GM23248 (cell line): ENCODE measurements at places on chromosomes 5 and 9.

DNA sequence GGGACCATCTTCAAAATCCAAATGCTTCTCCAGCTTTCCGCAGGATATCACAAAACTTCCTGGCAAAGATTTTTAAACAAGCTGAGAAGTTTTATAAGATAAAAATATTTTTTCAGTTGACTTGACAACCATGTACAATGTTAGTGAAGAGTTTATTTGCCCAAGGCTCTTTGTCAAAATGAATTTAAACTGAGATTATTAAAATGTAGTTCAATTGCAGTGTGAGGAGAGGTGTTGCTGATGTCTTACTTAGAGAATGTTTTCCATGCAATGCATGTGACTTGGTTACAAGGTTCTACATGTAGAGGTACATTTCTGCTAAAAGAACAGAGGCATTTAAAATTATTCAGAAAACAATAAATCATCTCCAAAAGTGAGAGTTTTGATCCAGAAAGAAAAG, 131.4 kb upstream of the MINAR2 start:
- no peak for DNase-seq

DNA sequence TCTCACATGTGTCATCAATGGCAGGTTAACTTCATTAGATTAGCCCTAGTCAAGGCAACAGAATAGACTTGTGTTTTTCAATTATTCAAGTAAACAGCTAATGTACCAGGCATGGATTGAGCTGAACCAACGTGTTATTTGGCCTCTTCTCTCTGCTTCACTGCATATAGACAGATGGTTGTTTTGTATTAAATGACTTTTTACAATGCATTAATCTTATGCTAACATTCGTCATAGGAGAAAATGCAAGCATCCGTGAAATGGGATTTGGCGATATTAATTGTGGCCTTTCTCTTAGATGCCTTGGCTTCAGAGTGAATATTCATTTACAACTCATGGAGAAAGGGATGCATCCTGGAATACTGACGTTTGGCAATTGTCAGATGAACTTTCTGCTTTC, 208.0 kb downstream of the KCTD16 start:
- DNase-seq = no peak

DNA sequence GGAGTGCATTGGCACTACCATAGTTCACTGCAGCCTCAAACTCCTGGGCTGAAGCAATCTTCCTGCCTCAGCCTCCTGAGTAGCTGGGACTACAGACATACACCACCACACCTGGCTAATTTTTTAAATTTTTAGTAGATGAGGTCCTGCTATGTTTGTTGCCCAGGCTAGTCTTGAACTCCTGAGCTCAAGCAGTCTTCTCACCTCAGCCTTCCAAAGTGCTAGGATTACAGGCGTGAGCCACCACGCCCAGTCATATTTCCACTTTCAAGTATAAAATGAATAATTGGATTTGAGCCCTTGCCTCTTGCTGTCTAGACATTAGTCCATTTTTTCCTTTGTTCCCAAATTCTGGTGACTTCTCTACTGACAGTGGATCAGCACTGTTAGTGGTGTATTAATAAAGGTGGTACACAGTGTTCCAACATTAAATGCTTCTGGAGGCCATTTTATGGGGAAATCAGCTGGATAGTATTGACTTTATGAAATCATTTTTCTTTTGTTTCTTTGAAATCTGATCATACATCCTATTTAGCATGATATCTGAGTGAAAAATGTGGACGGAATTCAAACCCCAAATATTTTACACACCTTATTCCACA, 15.9 kb downstream of the ATP6V0E1 start:
- no peak for DNase-seq

GRCh38 chr9:84922051-84922450, 252.5 kb downstream of the NTRK2 start:
- no peak for DNase-seq

GRCh38 chr5:133610489-133611356, 1.6 kb downstream of the FSTL4 start:
- peak; percentile 65 for DNase-seq

GRCh38 chr9:77731930-77732329, 83.8 kb upstream of the GNA14 start:
- DNase-seq = no peak

DNA sequence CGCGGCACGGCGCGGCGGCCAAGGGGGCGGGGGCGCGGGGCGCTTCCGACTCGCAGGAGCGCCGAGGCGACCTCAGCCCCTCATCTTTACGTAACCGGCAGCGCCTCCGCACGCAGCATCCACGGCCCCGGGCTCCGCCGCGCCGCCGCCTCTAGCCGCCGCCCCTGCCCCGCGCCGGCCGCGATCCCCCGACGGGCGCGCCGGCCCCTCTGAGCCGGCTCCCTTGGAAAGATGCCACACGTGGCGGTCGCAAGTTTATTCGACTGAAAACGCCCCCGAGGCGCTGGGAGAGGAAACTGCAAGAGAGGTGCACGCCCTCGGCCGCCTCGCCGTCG, 1.0 kb downstream of the KLF9 start:
- DNase-seq = peak; percentile 88

GRCh38 chr5:113632996-113633395, 119.5 kb downstream of the YTHDC2 start:
- DNase-seq = no peak

DNA sequence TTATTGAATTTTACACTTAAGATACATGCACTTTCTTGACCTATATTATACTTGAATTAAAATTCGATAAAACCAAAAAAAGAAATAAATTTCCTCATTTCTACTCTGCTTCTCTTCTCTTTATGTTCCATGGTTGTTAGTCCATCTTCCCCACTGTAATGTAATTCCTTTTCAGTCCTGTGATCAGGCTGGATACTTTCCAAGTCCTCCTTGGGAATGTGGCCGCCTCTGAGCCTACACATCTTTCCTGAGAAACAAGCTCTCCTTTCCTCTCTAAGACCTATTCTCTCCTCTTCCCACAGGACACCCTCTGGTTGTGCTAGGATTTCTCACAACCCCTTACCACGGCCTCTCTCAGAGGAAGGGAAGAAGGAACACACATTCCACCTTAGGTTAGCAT, 285.1 kb downstream of the DNAH5 start:
- peak; percentile 14 for DNase-seq

GRCh38 chr9:131608493-131609037, 63.2 kb downstream of the PRRT1B start:
- DNase-seq = peak; percentile 94

GRCh38 chr9:109755040-109755439, 25.0 kb upstream of the PALM2AKAP2 start:
- no peak for DNase-seq

GRCh38 chr5:10600626-10601245, 36.9 kb downstream of the ANKRD33B start:
- DNase-seq = no peak

DNA sequence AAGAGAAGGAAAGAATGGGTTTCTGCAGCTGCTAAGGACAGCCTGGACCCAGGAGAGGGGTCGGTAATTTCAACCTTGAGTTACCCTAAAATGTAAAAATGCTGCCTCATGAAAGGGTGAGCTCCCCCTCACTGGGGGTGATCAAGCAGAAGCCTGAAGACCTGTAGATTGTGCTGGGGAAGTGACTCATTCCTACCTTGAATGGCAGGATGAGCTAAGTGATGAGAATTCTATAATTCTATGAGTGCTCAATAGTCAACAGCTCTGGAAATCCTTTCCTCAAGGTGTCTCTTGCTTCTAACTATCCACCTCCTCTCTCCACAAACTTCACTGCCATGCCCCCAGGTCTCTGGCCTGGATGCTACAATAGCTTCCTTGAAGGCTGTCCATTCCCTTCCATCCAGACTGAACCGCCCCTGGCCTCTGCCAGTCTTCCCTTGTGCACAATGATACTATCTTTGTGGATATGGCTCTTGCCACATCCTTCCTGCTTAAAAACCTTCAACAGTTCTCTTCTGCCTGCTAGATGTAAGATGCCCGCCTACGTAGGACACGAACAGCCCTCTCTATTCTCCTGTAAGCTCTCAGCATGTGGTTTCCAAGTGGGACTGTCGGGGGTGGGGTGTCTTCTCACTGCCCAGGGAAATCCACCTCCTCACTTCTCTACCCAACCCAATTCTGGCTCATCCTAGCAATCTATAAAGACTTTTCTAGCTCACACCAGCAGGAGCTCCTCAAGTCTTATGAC, 50.6 kb downstream of the PTPN3 start:
- no peak for DNase-seq

- DNase-seq = no peak
These were observed 46.1 kb downstream of the ENC1 start for GRCh38 chr5:74594137-74595040.

GRCh38 chr5:143134269-143134668, 269.2 kb downstream of the NR3C1 start:
- peak; percentile 11 for DNase-seq

- no peak for DNase-seq
These were observed 159.6 kb upstream of the GPR151 start for GRCh38 chr5:146675636-146676035.

- DNase-seq = no peak
These were observed 15.8 kb downstream of the MARCHF3 start for GRCh38 chr5:127014573-127014972.

DNA sequence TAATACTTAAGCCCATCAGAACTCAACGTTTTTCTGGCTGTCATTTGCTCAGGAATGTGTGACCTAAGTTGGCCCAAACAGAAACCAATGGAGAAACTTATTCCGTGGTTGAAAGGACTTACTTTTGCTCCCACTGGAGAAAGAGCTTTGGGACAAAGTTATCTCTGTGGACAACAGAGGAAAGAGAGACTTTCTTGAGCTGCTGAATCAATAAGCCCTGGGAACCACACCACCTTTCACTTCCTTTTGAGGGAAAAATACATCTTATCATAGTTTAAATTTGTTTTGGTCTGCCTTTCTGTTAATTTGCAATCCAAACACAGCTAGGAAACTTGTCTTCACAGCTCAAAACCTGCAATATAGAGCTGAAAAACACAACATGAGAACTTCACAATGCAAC, 62.8 kb upstream of the VCAN start:
- no peak for DNase-seq

DNA sequence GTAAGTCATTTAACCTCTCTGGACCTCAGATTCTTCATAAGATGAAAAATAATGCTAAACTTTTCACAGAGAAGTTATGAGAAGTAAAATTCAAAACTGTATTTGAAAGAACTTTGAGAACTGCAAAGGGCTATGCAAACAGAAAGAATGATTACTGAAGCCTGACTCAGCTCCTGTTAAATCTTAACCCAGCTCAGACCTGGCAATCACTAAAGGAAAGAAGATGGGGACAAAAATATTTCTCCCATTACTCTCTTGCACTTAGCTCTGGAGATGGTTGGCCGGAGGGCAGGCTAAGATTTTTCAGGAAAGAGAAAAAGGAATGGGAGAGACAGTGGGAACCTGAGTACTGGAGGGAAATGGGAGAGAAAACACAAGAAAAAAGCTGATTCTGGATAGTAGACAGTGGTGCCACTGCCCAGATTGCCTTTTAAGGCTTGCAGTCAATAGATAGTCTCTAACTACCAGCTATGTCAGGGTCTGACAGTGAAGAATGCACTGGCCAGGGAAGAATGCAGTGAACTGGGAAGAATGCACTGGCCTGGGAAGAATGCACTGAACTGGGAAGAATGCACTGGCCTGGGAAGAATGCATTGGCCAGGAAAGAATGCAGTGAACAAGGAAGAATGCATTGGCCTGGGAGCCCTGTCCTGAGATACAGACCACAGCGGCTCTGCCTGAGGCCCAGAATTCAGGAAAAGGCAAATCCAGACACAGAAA, 25.2 kb upstream of the CEMIP2 start:
- DNase-seq = peak; percentile 26

DNA sequence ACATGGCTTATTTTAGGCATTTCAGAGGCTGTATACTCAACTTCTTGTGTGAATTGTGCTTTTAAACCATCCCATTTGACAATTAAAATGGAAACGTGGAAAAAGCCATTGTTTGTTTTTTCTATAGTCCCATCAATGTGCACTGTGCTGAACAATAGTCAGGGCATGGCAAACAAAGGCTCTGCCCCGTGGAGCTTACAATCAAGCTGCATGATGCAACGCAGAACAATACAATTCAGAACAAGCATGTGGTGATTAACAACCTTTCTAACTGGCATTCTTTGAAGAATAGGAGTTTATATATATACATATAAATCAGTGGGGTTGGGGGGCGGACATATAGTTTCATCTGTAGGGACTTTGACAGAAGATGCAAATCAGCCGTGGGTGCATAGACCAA, 2125.4 kb upstream of the WWC1 start:
- DNase-seq = no peak

GRCh38 chr5:178991190-178992145, 3.7 kb downstream of the GRM6 start:
- no peak for DNase-seq

GRCh38 chr5:6436715-6437331, 11.8 kb upstream of the UBE2QL1 start:
- DNase-seq = peak; percentile 31
